ENCODE measurements at places on chromosomes 16 and 17. TPM values are rescaled to one million over a fixed set of nuclear protein-coding genes. Genes with fewer than 3 reads are reported as not detected.

The LRRC46 gene
- 0.29 TPM for total RNA-seq

The WNT9B gene
- total RNA-seq = 0.77 TPM

The PITPNM3 gene
- total RNA-seq = 2.7 TPM

The GDPD3 gene
- total RNA-seq = 3.8 TPM

DNA sequence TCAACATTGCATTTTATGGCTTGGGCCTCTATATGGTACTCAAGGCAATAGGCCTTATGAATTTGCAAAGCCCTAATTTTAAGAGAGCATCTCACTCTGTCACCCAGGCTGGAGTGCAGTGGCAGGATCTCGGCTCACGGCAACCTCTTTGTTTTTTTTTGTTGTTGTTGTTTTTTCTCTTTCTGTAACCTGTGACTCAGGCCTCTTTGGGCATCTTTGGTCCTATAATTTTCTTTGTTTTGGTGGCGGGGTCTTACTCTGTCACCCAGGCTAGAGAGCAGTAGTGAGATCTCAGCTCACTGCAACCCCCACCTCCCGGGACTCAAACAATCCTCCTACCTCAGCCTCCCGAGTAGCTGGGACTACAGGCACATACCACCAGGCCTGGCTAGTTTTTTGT is 21.8 kb upstream of the HERPUD1 start:
- no peak for DNase-seq

- no peak for DNase-seq
Observed at GRCh38 chr16:54174750-54175149, 111.8 kb downstream of the IRX3 start.

GRCh38 chr16:19437280-19437679 is 19.6 kb downstream of the TMC5 start:
- DNase-seq = no peak

Measured in H9 (cell line).